Central memory CD8-positive, alpha-beta T cell (primary cell): ENCODE measurements at places on chromosomes 7 and 10.

- peaks cover 67% of the 10 kb centered on the region for H3K27me3 ChIP-seq
- peaks cover 3% of the 10 kb centered on the region for H3K36me3 ChIP-seq
- H3K4me3 ChIP-seq = peak overlapping the region; percentile 48
- H3K27ac ChIP-seq = no peak overlapping the region
- H3K4me1 ChIP-seq = no peaks in the 10 kb centered on the region
Measured at GRCh38 chr7:12111422-12112405, 99.4 kb upstream of the TMEM106B start.

DNA sequence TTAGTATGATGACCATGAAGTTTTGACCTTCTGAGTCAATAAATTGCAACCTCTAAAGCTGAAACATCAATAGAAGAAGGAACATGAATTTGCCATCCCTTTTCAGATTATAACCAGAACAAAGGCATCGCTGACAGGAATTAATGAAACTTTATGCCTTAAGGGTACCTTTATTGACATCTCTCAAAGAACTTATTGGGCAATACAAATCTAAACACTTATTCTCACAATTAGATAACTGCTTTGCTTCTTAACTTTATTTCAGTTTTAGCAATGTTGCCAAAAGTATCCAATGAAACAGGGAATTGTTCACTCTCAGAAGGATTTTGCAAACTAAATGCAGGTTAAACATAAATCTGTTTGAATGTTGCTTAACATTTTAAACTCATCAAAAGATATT lies 116.0 kb downstream of the ELAPOR2 start:
- DNase-seq = no peak
- H3K27me3 ChIP-seq = peaks cover 9% of the 10 kb centered on the region
- H3K4me3 ChIP-seq = no peak overlapping the region
- peaks cover 3% of the 10 kb centered on the region for H3K36me3 ChIP-seq
- H3K4me1 ChIP-seq = no peaks in the 10 kb centered on the region

GRCh38 chr10:59143544-59143943 lies 32.9 kb upstream of the PHYHIPL start:
- no peaks in the 10 kb centered on the region for H3K27me3 ChIP-seq
- peaks cover 1% of the 10 kb centered on the region for H3K36me3 ChIP-seq
- H3K4me1 ChIP-seq = no peaks in the 10 kb centered on the region
- DNase-seq = no peak
- H3K4me3 ChIP-seq = no peak overlapping the region
- H3K27ac ChIP-seq = no peak overlapping the region

GRCh38 chr10:49089557-49090188 lies 25.6 kb downstream of the VSTM4 start:
- H3K27me3 ChIP-seq = no peaks in the 10 kb centered on the region
- H3K27ac ChIP-seq = no peak overlapping the region
- no peaks in the 10 kb centered on the region for H3K36me3 ChIP-seq
- no peaks in the 10 kb centered on the region for H3K4me1 ChIP-seq

GRCh38 chr10:44242826-44243225 lies 142.1 kb downstream of the CXCL12 start:
- no peak overlapping the region for H3K27ac ChIP-seq
- H3K27me3 ChIP-seq = peaks cover 17% of the 10 kb centered on the region
- H3K4me1 ChIP-seq = no peaks in the 10 kb centered on the region

- peaks cover 33% of the 10 kb centered on the region for H3K27me3 ChIP-seq
- H3K4me1 ChIP-seq = no peaks in the 10 kb centered on the region
- no peak for DNase-seq
- H3K36me3 ChIP-seq = no peaks in the 10 kb centered on the region
Measured at GRCh38 chr7:73970801-73971229, 57.2 kb upstream of the ELN start.

- no peaks in the 10 kb centered on the region for H3K4me1 ChIP-seq
- no peak overlapping the region for H3K4me3 ChIP-seq
- H3K27me3 ChIP-seq = peaks cover 29% of the 10 kb centered on the region
- DNase-seq = no peak
Measured at GRCh38 chr10:114932225-114932624, 5.8 kb upstream of the TRUB1 start.

- no peak overlapping the region for H3K27ac ChIP-seq
- H3K27me3 ChIP-seq = no peaks in the 10 kb centered on the region
- no peak overlapping the region for H3K4me3 ChIP-seq
- peaks cover 49% of the 10 kb centered on the region for H3K36me3 ChIP-seq
- no peaks in the 10 kb centered on the region for H3K4me1 ChIP-seq
- DNase-seq = no peak
Measured at GRCh38 chr7:128755819-128756476, 16.8 kb downstream of the CALU start.

DNA sequence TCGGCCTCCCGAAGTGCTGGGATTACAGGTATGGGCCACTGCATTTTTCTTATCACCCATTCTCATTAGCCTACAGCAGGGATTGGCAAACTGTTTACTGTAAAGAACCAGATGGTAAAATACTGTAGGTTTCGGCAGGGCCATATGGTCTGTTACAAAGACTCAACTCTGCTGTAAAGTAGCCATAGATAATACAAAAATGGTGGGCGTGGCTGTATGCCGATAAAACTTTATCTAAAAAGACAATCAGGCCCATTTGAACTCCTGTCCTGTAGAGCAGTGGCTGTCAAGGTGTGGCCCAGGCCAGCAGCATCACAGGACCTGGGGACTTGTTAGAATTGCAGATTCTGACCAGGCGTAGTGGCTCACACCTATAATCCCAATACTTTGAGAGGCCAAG lies 134.3 kb downstream of the CUX1 start:
- H3K4me3 ChIP-seq = no peak overlapping the region
- peaks cover 3% of the 10 kb centered on the region for H3K36me3 ChIP-seq
- no peaks in the 10 kb centered on the region for H3K27me3 ChIP-seq

- H3K4me3 ChIP-seq = no peak overlapping the region
- no peaks in the 10 kb centered on the region for H3K4me1 ChIP-seq
- H3K27me3 ChIP-seq = peaks cover 31% of the 10 kb centered on the region
- no peak for DNase-seq
Measured at GRCh38 chr10:129170812-129171211, 296.2 kb upstream of the MGMT start.

GRCh38 chr7:151122276-151122675 lies 36.0 kb downstream of the AGAP3 start:
- peaks cover 11% of the 10 kb centered on the region for H3K36me3 ChIP-seq
- no peak overlapping the region for H3K4me3 ChIP-seq
- no peaks in the 10 kb centered on the region for H3K27me3 ChIP-seq
- peak overlapping the region; percentile 60 for H3K27ac ChIP-seq

GRCh38 chr10:95675403-95676116 lies 18.2 kb downstream of the TCTN3 start:
- no peak for DNase-seq
- no peak overlapping the region for H3K4me3 ChIP-seq
- H3K36me3 ChIP-seq = peaks cover 30% of the 10 kb centered on the region
- H3K4me1 ChIP-seq = no peaks in the 10 kb centered on the region
